ENCODE measurements at places on chromosomes 5 and 9.
A peak's percentile ranks its signal among the peaks of the same experiment; 100 is the strongest.

- no peak for DNase-seq
These were observed 3.0 kb upstream of the RGS14 start for GRCh38 chr5:177354711-177355110.

- no peak for DNase-seq
These were observed 1148.4 kb downstream of the EFNA5 start for GRCh38 chr5:106522296-106522695.

DNA sequence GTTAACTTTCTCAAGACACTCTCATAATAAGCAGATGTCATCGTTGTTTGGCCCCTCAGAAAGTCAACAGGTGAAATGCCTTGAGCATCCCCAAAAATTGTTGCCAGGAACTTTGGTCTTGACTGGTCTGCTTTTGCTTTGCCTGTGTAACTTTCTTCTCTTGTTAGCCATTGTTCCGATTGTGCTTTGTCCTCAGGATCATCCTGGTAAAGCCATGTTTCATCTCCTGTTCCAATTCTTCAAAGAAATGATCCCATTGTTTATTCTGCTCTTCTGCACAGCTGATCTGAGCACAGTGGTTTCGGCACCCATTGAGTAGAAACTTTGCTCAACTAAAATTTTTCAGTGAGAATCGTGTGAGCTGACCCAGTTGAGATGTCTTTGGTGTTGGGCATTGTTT is 8.1 kb upstream of the ZBED3 start:
- no peak for DNase-seq

DNA sequence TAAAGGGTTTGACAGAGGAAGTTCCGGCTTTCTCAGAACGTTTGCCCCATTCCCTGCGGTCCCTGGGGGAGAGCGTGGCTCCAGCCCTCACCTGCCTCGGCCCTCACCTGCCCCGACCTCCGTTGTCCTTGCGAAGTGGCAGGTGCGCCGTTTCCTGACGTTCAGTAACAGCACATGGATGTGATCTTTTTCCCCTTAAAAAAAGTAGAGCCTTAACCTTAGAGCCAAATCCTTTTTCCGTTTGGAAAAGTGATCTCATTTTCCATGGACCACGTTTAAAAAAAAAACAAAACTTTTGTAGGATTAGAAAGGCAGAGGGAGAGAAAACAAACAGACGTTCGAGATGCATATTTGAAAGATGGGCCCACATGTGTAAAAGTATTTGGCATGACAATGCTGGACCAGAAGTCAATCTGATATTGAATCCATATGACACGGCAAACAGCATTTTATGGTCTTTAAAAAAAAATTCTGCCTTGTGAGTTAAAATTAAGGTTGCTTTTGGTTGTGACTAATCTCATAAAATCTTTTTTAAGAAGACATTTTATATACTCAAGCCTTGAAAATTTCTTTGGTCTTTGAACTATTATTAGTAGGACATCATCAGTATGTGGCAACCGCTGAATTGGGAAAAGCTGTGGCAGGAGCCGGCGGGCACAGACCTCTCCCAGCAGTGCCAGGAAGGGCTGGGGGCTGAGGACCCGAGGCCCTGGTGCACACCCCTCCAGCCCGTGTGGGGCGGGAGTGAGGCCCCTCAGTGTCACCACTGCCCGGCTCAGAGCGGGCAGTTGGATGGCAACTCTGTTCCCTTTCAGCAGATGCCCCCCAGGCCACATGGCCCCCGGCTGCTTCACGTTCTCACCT is 42.5 kb upstream of the EXOC3 start:
- DNase-seq, result no peak

DNA sequence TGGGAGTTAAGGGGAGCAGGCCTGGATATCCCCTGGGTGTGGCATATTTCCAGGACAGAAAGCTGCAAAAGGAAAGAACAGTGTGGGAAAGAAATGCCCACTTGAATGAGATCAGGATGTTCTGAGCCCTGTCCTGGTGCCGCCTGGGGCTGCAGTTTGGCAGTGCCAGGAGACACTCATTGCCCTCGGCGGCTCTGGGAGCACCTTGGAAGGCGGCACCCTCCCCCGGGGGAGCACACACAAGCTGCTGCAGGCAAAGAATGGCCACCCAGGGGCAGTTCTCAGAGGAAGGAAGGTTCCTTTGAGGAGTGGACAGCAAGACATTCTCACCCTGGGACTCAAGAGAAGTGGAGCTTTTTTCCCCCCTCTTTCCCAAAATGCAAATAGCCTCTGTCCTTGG is 305.3 kb downstream of the NTRK2 start:
- no peak for DNase-seq

GRCh38 chr5:43694027-43694426 is 91.0 kb downstream of the NNT start:
- no peak for DNase-seq

GRCh38 chr9:85053206-85053786 is 383.8 kb downstream of the NTRK2 start:
- DNase-seq, result no peak

DNA sequence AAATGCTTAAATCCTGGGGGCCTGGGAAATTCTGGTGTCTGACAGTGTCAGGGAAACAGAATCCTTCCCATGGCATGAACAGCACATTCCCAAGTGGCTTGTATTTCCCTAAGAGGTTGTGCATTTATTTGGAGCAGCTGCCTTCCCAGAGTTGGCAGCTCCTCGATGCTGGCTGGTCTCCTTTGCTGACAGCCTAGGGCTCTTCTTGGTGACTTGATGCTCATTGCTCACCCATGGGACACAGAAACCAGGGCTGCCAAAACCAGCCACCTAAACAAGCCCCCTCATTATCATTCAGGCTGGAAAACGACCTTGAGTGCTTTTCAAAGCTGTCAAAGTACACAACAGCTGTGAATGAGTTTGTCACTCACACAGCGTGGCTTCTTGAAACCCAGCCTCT is 24.2 kb downstream of the ENHO start:
- DNase-seq, result no peak

DNA sequence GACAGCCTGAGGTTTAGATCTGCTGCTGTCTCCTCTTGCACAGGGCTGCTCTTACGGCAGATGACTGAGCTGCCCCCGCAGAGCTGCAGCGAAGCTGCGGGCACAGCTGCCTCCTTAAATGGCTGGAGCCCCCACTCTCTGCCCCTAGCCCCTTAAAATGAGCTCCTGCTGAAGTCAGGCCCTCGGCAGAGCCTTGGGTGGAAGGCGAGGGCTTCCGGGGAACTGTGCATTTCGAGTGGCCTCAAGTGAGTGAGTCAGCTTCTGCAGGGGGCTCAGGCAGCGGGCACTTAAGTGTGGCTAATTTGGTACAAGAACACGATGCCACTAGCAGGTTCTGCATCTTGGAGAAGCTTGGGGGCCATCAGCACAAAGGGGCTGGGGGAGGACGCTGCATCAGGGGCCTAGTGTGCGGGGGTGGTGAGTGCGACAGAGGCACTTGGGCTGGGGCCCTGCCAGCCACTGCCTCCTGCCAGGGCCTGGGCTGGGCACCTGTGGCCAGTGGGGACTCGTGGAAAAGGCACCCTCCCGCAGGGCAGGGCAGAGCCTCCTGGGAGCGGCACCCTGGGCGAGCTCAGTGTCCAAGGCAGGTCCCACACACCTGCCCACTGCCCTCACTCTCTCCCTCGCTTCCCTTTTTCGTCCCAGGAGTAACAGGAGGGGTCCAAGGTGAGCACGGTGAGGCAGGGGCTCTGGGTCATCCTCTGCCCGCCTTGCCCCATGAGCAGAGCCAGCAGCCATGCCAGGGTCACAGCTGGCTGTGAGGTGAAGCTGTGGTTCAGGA is 28.8 kb upstream of the RNU6ATAC start:
- no peak for DNase-seq

- no peak for DNase-seq
These were observed 19.5 kb downstream of the TTC33 start for GRCh38 chr5:40736103-40736875.

GRCh38 chr5:168987543-168988300 is 313.2 kb downstream of the SLIT3 start:
- DNase-seq, result peak; percentile 36

DNA sequence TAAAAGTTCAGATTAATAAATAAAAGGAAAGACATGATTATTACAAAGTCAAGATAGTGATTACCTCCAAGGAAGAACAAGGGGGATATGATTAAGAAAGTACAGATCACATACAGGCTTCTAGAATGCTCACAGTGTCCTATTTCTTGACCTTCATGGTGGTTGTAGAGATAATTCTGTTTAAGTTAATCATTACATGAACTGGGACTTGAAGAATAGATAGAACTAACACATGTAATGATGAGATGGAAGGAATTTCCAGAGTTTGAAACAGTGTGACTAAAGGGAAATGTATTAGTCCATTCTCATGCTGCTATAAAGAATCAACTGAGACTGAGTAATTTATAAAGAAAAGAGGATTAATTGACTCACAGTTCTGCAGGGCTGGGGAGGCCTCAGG is 72.7 kb downstream of the LURAP1L start:
- no peak for DNase-seq

DNA sequence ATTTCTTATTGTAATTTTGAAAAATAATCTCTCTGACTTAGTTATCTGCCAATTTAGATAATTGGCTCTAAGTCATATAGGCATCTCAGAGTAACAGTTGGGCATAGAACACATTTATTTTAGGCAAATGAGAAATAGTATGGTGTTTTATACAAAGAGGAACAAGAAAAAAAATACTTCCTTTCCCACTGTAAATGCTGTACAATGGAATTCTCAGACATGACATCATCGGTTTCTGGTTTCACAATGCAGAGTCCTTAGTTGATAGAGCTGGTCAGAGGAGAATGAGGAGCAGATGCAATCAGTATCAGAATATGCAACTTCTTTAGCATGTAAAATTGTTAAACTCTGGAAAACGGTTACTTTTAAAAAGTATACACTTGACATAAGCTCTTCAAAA is 49.4 kb downstream of the PLK2 start:
- no peak for DNase-seq

- DNase-seq, result no peak
These were observed 70.6 kb downstream of the LMX1B start for GRCh38 chr9:126684345-126684744.

GRCh38 chr9:33931326-33931725 is 114.4 kb downstream of the UBE2R2 start:
- no peak for DNase-seq

- no peak for DNase-seq
These were observed 6.7 kb upstream of the CDH6 start for GRCh38 chr5:31186672-31187267.

DNA sequence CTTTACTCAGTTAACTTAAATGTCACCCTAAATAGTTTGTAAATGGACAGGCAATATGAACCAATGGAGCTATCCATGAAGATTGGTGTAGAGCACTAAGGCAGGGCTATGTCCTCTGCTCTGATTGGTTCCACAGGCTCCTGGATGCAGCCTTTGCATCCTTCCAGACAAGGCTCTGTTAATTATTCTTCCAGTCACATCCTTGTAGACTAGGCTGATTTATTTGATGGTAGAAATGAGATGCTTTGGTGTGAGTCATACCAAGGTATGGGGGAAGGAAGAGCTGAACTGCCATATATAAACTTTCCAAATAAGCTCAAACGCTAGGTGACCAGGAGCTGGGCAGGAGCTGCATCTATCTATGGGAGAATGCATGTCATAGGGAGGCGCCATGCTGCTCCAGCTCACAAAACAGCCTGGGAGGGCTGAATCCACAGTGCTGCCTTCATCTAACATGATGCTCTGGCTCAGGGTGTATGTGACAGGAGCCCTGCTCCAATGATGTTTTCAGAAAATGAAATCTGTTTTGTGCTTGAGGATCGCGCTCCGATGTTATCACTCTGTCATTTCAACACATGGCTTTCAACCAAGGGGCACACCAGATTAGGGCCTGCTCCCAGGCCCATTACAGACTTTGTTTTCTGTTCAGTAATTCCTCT is 818.0 kb upstream of the ZNF608 start:
- DNase-seq, result no peak

- no peak for DNase-seq
These were observed 33.4 kb upstream of the POMT1 start for GRCh38 chr9:131469356-131469755.

DNA sequence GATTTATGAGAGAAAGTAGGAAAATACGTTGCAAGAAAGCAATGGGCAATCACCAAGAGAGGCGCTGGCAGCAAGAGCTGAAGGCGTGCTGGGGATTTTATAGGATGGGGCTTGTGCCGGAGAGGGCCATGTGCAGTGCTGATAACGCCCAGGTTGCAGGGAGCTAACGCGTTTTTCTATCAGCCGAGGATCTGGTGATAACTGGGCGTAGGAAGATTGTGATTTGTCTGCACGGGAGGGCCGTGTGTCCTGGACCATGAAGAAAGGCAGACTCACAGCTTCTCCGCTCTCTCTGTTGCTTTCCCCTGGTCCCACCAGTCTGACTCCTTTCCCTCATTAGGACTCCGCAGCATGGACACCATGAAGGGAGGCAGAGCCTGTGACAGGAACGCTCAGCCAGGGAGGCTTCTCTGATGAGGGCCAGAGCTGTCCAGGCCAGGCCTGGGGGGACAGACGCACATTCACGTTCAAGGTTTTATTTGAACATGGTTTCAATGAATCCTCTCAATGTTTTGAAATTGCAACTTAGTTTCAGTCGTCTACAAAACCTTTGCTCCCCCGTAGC is 11.9 kb upstream of the CACNA1B start:
- DNase-seq, result no peak

GRCh38 chr9:19409401-19410194 is 789 bp downstream of the ACER2 start:
- peak; percentile 16 for DNase-seq

- DNase-seq, result no peak
These were observed 176.9 kb downstream of the DENND1A start for GRCh38 chr9:123753016-123753415.

- DNase-seq, result peak; percentile 10
These were observed 171.7 kb downstream of the CACNA1B start for GRCh38 chr9:138049085-138049778.

GRCh38 chr5:178416919-178417318 is 173.3 kb downstream of the COL23A1 start:
- DNase-seq, result no peak

DNA sequence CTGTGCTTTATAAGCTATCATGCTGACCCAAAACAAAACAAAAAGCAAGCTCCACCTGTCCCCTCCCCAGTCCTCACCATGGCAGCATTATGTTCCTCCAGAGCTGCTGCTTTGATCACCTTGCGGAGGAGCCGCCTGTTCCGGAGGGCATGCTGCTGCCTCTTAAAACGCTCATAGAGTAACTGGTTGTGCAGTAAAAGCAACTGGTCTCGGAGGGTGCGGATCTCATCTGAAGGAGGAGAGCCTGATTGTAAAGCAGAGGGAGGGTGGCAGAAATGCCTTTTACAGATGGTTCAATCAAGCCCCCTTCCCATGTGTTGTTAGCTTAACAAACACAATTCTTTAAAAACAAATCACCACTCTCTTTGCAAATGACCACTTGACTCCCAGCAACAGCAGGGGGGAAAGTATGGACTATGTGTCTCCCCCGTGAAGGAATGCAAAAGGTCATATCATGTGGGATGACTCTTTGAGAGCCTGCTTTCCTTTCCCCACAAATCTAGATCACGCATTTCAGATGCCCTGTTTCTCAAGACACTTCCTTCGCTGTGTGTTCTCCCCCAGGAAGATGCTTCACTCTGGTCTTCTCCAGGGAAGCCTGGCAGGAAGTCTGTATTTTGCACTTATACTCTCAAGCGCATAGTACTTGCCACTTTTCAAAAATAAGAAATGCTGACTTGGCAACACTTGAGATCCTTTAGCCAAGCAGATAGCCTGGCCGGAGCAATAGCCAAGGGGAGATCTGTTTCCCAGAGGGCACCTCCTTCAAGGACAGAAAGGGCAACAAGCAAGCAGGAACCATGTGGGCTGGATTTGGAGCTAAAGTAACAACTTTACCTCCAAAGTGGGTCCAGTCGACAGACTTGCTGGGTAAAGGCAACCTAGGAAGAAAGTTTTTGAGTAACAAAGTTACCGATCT is 25.1 kb downstream of the SPACA9 start:
- DNase-seq, result no peak
